ENCODE measurements at places on chromosomes 4 and X. TPM values are rescaled to one million over a fixed set of nuclear protein-coding genes. Genes with fewer than 3 reads are reported as not detected.

- no peak for DNase-seq
These were observed 121.2 kb upstream of the NAP1L5 start for GRCh38 chr4:88818631-88819470.

DNA sequence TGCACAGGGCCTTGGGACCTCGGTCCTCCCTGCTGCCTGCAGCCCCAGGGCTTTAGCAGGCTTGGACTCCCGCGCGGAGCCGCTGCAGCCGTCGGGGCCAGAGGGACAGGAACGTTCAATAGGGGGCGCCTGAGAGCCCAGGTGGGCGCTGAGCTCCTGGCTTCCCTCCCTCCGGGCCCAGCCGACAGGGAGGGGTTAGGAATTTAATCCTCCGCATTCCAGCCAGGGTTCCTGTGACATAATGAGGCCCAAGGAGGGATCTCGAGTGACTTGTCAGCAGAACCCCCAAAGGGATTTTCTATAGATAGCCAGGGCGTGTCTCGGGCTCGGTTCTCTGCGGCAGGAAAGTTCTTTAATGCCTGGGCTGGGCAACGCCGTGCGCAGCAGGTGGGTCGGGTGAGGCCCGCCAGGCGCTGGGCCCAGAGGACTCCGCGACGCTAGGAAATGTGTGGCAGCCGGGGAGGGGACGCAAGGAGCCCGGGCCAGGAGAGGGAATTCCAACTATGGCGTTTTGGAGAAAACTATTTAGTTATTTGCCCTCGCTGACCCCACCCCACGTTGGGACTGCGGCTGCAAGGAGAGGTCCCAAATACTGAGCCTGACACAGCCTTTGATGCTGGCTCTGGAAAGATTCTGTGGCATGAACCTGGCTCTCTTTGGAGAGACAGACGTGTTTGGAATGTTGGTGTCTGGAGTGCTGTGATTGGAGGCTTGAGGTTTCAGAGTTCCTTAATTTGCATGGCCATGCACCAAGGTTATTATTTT is 285.2 kb upstream of the GATB start:
- DNase-seq, result no peak

DNA sequence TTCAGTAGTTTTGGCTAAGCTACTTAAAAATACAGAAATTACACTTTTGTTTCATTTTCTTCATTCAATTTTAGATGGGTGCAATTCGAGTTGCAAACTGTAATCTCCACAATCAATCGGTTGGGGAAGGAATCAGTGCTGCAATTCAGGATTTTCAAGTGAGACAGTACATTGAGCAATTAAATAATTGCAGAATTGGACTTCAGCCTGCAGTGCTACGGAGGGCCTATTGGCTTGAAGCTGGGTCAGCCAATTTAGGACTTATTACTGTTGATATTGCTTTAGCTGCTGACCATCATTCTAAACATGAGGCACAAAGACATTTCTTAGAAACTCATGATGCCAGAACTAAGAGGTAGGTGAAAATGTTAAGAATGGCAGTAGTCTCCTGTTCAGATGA is 77.7 kb downstream of the BLTP1 start:
- DNase-seq, result no peak

YIPF7 gene
- total RNA-seq, result not detected

GATA1 gene
- not detected for total RNA-seq

CXCL8 gene
- total RNA-seq, result 7.3 TPM

RBM46 gene
- total RNA-seq, result 0.19 TPM

GATB gene
- total RNA-seq, result 15.1 TPM

- DNase-seq, result no peak
These were observed 101.2 kb downstream of the CBR4 start for GRCh38 chr4:168908851-168909273.

DNA sequence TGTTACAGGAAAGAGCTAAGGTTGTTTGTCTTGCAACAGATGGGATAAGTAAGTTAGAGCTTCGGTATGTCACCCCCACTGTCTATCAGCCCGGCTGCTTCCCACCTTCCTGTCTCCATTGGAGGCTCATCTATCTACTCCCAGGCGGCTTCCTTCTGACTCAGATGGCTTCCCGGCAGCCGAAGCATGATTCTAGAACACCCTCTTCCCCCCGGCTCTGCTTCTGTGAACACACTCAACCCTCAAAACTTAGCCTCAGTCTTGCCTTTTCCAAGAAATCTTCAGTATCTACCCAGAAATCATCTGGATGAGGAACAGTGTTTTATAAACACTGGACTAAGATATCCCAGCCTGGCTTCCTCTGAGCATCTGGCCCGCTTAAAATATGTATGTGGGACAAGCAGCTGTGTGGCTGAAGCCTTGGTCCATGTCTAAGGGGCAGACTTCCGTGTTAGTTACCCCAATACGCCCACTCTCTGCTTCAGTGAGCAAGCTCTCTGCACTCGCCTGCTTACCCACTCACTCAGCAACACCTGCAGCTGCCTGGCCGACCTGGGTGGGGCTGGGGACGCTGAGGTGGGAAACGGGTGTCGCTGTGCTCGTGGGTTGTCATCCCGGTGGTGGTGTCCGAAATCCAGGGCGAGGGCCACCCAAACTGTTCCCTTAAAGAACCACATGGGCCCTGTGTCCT is 12.0 kb upstream of the SLC2A9 start:
- DNase-seq, result no peak

DNA sequence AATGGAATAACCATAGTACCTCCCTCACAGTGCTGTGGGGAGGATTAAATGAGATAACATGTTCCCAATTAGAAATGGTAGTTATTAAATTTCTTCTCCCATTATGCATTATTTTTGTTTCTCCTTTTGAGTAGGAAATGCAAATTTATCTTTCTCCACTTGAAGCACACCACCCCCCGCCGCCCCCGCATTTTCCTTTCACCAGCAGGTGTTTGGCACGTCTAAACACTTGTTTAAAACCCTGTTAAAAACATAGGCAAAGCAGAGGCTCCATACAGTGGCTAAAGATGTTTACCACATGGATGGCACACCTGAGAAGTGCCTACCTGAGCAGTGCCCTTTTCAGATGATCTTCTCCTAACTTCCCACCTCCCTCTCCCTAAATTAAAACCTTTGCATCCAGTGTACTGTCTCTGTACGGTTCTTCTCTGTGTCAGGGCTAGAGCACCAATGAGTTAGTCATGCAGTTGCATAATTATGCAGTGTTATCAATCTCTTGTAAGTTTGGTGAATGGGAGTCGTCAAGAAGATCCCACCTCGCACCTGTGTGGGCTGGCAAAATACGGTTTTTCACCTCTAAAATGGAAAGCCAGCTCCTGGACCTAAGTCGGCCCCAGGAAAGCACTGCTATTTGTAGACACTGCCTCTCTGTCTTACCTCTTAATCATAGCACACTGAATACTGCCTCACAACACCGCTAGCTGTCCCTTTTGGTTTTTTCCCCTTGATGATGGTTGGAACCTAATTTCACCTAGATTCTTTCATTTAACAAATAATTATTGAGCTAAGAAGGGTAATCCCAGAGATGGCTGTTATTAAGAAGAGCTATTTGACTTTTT is 122.0 kb downstream of the CT47B1 start:
- no peak for DNase-seq

DNA sequence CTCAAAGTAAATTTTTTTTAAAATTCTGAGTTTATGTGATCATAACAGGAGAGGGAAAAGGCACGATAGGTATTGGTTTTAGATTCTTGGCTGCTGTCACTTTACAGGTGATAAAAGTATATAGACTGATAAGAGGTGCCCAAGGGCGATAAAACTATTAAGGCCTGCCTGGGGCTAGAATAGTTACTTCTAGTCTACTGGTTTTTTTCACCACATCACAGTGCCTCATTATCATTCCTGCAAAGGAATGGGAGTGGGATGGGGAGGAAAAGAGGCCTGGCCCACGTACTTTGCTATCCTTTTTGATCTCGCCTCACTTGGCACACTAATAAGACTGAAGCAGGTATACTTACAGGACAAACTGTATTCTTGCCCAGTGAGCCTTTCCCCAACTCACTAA is 46.6 kb downstream of the CXorf58 start:
- no peak for DNase-seq

BEX2 gene
- total RNA-seq, result 12.6 TPM

DNA sequence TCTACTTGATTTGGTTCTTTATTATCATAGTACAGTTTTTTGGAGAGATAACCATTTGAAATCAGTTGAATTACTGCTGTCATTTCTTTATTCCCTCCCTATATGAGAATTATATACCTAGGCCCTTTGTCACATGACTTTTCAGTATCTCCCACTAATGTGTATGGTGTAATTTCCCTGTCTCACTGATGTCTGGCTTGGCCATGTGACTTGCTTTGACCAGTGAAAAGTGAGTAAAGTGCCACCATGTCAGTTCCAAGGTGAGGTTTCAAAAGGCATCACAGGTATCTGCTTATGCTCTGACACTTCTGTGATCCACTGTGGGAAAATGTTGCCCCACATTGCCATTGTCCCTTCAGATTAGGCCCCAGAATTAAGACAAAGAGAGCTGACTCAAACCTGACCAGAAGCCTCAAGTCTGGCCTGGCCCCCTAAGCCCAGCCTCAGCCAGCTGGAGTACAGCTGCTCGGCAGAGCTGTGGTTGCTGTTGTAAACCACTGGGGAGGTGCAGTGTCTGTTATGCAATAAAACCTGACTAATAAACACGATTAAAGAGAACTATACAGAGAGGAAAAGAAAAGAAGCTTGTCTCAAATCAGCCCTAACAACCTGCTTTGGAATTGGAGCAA is 27.5 kb downstream of the SETD7 start:
- DNase-seq, result no peak

BMP3 gene
- total RNA-seq, result 2.5 TPM

- no peak for DNase-seq
These were observed 145.1 kb downstream of the PRDM5 start for GRCh38 chr4:120777459-120777858.
